Cardiac muscle cell (in vitro differentiated cells and primary cell): ENCODE measurements at places on chromosomes 4 and X. TPM values are rescaled to one million over a fixed set of nuclear protein-coding genes. Genes with fewer than 3 reads are reported as not detected.

TACR3 gene
- polyA plus RNA-seq, result not detected in 2 replicates

SPANXN3 gene
- not detected in 2 replicates for polyA plus RNA-seq

RNF175 gene
- 1.4 and 1.8 TPM in 2 replicates for polyA plus RNA-seq

POLN gene
- 8.5 and 9.0 TPM in 2 replicates for polyA plus RNA-seq

TMEM35A gene
- 9.6 and 10.2 TPM in 2 replicates for polyA plus RNA-seq

GLA gene
- polyA plus RNA-seq, result 17.3 and 20.9 TPM in 2 replicates

CTAG1A gene
- not detected in 2 replicates for polyA plus RNA-seq

FREM3 gene
- not detected in 2 replicates for polyA plus RNA-seq

- H3K27me3 ChIP-seq, result no peaks in the 10 kb centered on the region
- no peak overlapping the region for H3K4me3 ChIP-seq
- DNase-seq, result no peak
- H3K36me3 ChIP-seq, result no peaks in the 10 kb centered on the region
- H3K27ac ChIP-seq, result no peak overlapping the region
These were observed 88.6 kb downstream of the NFKB1 start for GRCh38 chr4:102589743-102590142.

DNA sequence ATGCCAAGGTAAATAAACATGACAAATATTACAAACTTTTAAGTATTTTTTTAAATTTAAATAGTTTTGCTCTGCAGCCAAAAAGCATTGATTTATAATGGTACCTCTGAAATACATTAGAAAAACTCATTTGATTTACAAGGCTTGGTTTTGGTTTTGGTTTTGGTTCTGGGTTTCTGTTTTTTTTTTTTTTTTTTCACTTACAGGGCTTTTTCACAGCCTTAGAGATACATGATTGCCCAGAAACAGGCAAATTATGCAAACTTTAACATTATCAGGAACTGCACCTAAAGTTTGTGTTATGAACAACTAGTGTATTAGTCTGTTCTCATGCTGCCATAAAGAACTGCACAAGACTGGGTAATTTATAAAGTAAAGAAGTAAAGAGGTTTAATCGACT lies 196.4 kb upstream of the DDX53 start:
- H3K27ac ChIP-seq, result no peak overlapping the region
- DNase-seq, result no peak
- no peak overlapping the region for H3K4me3 ChIP-seq
- H3K36me3 ChIP-seq, result no peaks in the 10 kb centered on the region

- H3K27ac ChIP-seq, result no peak overlapping the region
- DNase-seq, result peak; percentile 8
- no peaks in the 10 kb centered on the region for H3K36me3 ChIP-seq
- H3K4me1 ChIP-seq, result no peaks in the 10 kb centered on the region
- H3K27me3 ChIP-seq, result peaks cover 10% of the 10 kb centered on the region
These were observed 494 bp downstream of the SPOCK3 start for GRCh38 chr4:167233685-167234315.

GRCh38 chrX:38249965-38250364 lies 29.3 kb upstream of the SRPX start:
- H3K27ac ChIP-seq, result no peak overlapping the region
- H3K4me1 ChIP-seq, result no peaks in the 10 kb centered on the region
- no peak for DNase-seq

GRCh38 chr4:22515145-22515887 lies 550 bp downstream of the ADGRA3 start:
- DNase-seq, result peak; percentile 83
- H3K4me1 ChIP-seq, result peaks cover 7% of the 10 kb centered on the region
- no peaks in the 10 kb centered on the region for H3K27me3 ChIP-seq
- no peaks in the 10 kb centered on the region for H3K36me3 ChIP-seq
- H3K27ac ChIP-seq, result peak overlapping the region; percentile 86

DNA sequence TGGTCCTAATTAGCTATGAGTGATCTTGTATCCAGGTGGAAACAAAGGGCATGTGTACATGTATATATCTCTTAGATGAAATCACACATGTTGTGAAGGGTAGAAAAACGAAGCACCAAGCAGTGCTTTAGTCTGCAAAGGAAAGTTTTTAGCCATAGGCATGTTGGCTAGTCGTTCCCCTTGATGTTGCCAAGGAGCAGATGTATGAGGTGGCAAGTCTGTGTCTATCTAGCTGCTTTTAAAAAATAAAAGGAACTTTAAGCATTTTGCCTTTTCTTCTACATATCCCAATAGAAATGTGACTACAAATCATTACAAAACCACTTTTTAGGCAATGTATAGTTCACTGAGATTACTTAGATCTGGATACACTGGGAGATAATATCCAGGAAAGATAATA lies 63.1 kb downstream of the NSUN7 start:
- no peak overlapping the region for H3K27ac ChIP-seq
- no peak overlapping the region for H3K4me3 ChIP-seq
- DNase-seq, result no peak
- peaks cover 3% of the 10 kb centered on the region for H3K36me3 ChIP-seq
- H3K4me1 ChIP-seq, result no peaks in the 10 kb centered on the region
- H3K27me3 ChIP-seq, result no peaks in the 10 kb centered on the region

DNA sequence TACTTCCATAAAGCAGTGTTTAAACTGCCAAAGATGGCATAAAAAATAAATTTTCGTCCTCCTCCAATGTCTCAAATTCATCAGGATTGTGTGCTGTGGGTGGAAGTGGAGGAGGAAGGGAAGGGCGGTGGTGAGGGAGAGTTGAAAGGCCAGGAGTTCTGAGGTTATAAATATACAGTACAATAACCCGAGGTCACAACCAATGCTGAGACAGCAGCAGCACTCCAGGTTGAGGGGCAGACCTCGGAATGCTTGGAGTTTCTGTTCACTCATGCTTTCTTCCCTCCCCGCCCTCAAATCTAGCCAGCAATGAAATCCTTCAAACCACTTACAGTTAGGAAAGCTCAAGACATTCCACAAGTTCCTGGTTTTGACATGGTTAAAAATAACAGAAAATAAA lies 134.0 kb upstream of the SMAD1 start:
- DNase-seq, result peak; percentile 12
- no peak overlapping the region for H3K4me3 ChIP-seq
- H3K27me3 ChIP-seq, result no peaks in the 10 kb centered on the region

GRCh38 chrX:123175366-123176122 lies 8.5 kb upstream of the GRIA3 start:
- DNase-seq, result no peak
- no peaks in the 10 kb centered on the region for H3K36me3 ChIP-seq
- H3K4me3 ChIP-seq, result no peak overlapping the region
- no peaks in the 10 kb centered on the region for H3K4me1 ChIP-seq

GRCh38 chr4:81260443-81261101 lies 45.5 kb upstream of the PRKG2 start:
- H3K27ac ChIP-seq, result no peak overlapping the region
- no peaks in the 10 kb centered on the region for H3K36me3 ChIP-seq
- peak; percentile 14 for DNase-seq

- H3K4me1 ChIP-seq, result peaks cover 61% of the 10 kb centered on the region
- no peaks in the 10 kb centered on the region for H3K27me3 ChIP-seq
- H3K4me3 ChIP-seq, result no peak overlapping the region
- H3K27ac ChIP-seq, result peak overlapping the region; percentile 89
- no peaks in the 10 kb centered on the region for H3K36me3 ChIP-seq
These were observed 10.5 kb downstream of the ACSL1 start for GRCh38 chr4:184815046-184815877.

- peaks cover 3% of the 10 kb centered on the region for H3K4me1 ChIP-seq
- H3K27ac ChIP-seq, result no peak overlapping the region
- no peak for DNase-seq
- H3K27me3 ChIP-seq, result no peaks in the 10 kb centered on the region
These were observed 47.2 kb downstream of the SYNPO2 start for GRCh38 chr4:118935819-118936218.

DNA sequence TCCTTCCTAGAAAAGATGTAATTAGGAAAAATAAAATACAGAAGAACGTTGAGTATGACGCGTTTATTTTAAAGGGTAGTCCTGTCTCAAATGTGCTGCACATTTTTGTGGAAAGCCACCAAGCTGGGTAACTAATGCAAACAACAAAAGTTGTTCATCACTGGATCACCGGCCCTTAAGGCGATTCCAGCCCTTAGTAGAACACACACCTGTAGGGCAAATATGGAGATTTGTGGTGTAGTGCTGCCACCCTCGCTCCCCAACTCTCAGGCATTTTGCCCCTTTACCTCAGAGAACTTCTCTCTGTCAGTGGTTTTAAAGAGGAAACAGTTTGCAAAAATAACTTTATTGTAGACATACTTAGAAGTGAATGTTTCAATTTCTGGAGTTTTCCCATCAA lies 1.9 kb downstream of the TBL1X start:
- H3K27ac ChIP-seq, result no peak overlapping the region
- H3K4me3 ChIP-seq, result peak overlapping the region; percentile 99
- H3K27me3 ChIP-seq, result no peaks in the 10 kb centered on the region
- no peaks in the 10 kb centered on the region for H3K36me3 ChIP-seq
- no peak for DNase-seq

GRCh38 chr4:11748164-11748872 lies 319.6 kb upstream of the HS3ST1 start:
- DNase-seq, result peak; percentile 89
- H3K4me3 ChIP-seq, result no peak overlapping the region
- H3K4me1 ChIP-seq, result no peaks in the 10 kb centered on the region

GRCh38 chrX:14598330-14598729 lies 69.0 kb downstream of the GLRA2 start:
- no peak overlapping the region for H3K27ac ChIP-seq
- no peaks in the 10 kb centered on the region for H3K36me3 ChIP-seq
- no peaks in the 10 kb centered on the region for H3K4me1 ChIP-seq
- no peak for DNase-seq

GRCh38 chr4:110867251-110867960 lies 244.5 kb upstream of the PITX2 start:
- no peaks in the 10 kb centered on the region for H3K4me1 ChIP-seq
- no peak overlapping the region for H3K4me3 ChIP-seq
- no peak for DNase-seq
- H3K36me3 ChIP-seq, result no peaks in the 10 kb centered on the region
- no peaks in the 10 kb centered on the region for H3K27me3 ChIP-seq
- H3K27ac ChIP-seq, result no peak overlapping the region
